ENCODE measurements at places on chromosomes 6 and 20. TPM values are rescaled to one million over a fixed set of nuclear protein-coding genes. Genes with fewer than 3 reads are reported as not detected.

GRCh38 chr6:45961125-45961524, 54.5 kb downstream of the CLIC5 start:
- DNase-seq: no peak

- DNase-seq: no peak
These were observed 26.8 kb downstream of the C6orf89 start for GRCh38 chr6:36912586-36912985.

DNA sequence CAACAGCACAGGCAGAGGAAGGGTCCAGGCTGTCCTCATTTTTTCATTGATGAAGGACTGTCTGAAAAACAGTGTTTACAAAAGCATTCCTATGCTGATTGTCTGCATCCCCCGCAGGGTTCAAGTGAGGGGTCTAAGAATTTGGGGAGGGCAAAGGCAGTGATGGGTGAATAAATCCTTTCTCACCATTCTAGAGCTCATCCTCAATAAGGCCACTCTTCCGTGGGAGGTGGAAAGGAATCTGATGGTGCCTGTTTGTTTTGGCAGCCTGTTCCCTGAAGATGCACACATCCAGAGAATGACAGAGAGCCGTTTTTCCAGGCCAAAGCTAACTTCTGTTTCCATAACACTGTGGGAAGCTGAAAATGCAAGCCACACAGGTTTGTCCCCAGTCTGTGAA, 164.5 kb downstream of the MOXD1 start:
- DNase-seq: peak; percentile 86

Gene CGA
- not detected for total RNA-seq

Gene IRF4
- 0.18 TPM for total RNA-seq

Gene TSPO2
- not detected for total RNA-seq

Gene EYS
- 0.44 TPM for total RNA-seq
